ENCODE measurements at places on chromosomes 7 and 10.

- DNase-seq = no peak
Measured at GRCh38 chr10:88523739-88524400, 59.2 kb downstream of the RNLS start.

- DNase-seq = no peak
Measured at GRCh38 chr7:7702826-7703225, 15.6 kb downstream of the RPA3 start.

- DNase-seq = no peak
Measured at GRCh38 chr7:21269021-21269420, 158.9 kb upstream of the SP4 start.

GRCh38 chr7:124073310-124073645, 40.4 kb upstream of the TMEM229A start:
- DNase-seq = no peak

DNA sequence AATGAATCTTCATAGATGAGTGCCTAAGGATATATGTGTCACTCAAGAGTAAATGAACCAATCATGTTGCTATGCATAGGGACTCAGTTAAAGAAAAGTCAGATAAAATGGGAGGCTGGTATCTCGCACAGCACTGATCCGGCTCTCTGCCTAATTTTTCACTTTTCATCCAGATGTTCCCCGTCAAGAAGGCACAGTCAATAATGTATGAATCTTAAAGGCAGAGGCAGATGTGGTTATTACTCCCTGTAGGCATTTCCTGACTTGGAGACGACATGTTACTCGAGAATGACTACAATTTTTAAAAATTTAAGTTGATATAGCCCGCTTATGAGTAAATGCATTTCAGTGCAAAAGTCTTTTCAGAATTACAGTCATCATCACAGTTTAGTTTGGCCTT, 113.6 kb downstream of the TBXAS1 start:
- DNase-seq = no peak

DNA sequence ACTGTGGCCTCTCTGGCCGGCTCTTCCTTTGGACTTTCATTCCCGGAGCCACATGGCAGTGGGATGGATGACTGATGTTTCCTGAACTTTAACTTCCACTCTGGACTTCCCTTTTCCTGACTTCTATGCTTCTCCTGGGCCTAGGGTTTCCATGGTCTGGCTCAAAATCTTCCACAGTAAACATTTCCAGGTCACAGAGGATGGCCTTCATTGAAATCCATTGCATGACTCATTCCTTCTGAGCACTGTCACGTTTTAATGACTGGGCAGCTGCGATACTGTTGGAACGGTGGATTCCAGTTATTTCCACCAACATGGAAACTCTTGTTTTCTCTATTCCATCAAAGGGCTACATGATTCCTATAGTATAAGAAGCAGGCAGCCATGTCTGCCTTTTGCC, 24.4 kb upstream of the ZNF273 start:
- no peak for DNase-seq

GRCh38 chr10:106826716-106827115, 337.8 kb downstream of the SORCS1 start:
- DNase-seq = no peak

DNA sequence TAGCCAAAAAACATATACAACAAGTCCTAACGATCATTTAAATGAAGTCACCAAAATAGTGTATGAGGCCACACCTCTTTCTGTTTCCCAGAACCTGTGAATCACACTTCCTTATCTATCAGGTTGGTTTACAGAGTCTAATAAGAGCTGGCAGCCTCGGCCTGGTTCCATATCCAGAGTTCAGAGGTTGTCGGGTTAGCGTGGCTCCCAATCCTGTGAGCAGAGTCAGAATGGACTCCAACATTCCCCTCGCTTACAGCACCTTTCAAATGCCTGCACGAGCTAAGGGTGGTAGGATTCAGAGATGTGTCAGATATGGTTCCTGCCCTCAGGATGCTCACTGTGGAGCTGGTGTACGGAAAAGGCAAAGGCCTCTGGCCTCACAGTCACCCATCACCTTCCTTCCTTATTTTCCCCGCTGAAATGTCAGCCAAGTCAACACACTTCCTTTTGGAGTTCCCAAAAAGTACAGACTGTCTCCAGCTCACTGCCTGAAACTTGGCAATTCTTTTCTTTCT, 6.0 kb downstream of the IL15RA start:
- DNase-seq = peak; percentile 31

- no peak for DNase-seq
Measured at GRCh38 chr10:114271779-114272167, 32.7 kb downstream of the VWA2 start.

DNA sequence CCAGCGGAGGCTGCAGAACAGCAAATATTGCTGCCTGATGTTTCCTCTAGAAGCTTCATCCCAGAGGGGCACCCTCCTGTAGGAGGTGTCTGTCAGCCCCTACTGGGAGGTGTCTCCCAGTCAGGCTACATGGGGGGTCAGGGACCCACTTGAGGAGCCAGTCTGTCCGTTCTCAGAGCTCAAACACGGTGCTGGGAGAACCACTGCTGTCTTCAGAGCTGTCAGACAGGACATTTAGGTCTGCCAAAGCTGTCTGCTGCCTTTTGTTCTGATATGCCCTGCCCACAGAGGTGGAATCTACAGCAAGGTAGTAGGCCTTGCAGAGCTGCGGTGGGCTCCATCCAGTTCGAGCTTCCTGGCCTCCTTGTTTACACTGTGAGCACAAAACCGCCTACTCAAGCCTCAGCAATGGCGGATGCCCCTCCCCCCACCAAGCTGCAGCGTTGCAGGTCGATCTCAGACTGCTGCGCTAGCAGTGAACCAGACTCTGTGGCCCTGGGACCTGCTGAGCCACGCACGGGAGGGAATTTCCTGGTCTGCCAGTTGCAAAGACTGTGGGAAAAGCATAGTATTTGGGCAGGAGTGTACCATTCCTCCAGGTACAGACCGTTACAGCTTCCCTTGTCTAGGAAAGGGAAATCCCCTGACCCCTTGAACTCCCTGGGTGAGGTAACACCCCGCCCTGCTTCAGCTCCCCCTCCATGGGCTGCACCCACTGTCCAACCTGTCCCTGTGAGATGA, 17.7 kb upstream of the MINDY3 start:
- DNase-seq = no peak

DNA sequence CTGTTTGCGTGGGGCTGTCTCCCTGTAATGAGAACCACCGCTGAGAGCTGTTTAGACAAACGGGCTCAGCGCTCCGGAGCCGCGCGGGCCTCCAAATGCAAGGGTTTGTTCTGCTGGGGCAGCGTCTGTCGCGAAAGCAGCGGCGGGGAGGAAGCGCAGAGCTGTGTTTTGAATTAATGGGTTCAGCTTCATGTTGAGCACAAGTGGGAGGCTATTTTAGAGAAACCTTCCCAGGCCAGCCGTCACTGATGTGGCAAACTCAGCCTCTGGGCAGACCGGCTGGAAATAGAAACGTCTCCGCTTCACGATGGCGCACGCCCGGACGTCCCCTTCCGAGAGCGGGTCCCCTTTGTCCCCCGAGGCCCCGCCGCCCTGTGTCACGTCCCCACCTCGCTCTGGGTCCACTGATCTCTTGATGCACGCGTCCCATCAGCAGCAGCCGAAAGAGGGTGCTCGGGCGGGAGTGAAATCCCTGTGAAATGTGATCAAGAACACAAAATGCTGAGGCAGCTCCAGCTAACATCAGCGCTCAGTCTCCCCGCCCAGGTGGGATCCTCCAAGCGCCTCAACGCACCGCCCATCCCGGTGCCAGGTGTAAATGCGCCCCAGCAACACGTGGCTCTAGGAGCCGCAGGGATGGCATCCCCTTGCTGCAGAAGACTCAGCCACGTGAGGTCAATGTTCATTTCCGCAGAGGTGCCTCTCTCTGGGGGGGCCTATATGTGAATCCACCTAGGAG, 44.9 kb downstream of the BAMBI start:
- no peak for DNase-seq

DNA sequence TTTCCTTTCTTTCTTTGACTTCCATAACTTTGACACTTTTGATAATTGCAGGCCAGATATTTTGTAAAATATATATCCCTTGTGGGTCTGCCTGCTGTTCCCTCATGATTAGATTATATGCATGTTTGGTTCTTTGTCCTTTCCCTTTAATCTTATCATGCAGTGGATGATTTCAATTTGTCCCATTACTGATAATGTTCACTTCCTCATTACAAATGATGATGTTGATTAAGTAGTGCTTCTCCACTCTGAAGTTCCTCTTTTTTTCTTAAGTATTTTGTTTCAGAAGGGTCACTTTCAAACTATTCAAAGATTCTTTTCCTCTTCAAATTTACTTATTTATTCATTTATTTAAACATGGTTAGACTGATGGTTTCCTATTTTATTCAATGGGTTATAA, 898.1 kb downstream of the XPNPEP1 start:
- DNase-seq = no peak

DNA sequence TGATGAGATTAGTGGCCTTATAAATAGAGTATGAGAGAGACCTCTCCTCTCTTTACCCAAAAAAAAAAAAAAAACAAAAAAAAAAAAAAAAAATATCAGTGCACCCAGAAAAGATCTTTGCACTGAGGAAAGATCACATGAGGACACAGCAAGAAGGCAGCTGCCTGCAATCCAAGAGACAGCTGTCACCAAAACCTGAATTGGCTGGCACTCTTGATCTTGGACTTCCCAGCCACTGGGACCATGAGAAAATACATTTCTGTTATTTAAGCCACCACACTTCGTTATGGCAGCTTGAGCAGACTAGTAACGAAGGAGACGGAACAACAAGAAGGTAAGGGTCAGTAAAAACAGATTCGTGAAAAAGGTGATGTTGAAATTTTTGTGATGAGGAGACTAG, 47.0 kb downstream of the TMEM106B start:
- no peak for DNase-seq

GRCh38 chr7:24756545-24757352, 515 bp downstream of the GSDME start:
- DNase-seq = no peak

- no peak for DNase-seq
Measured at GRCh38 chr7:92670204-92670851, 80.1 kb upstream of the FAM133B start.

GRCh38 chr10:43315535-43316207, 48.8 kb upstream of the RASGEF1A start:
- DNase-seq = no peak

- no peak for DNase-seq
Measured at GRCh38 chr10:13990946-13991345, 339.8 kb downstream of the FRMD4A start.

DNA sequence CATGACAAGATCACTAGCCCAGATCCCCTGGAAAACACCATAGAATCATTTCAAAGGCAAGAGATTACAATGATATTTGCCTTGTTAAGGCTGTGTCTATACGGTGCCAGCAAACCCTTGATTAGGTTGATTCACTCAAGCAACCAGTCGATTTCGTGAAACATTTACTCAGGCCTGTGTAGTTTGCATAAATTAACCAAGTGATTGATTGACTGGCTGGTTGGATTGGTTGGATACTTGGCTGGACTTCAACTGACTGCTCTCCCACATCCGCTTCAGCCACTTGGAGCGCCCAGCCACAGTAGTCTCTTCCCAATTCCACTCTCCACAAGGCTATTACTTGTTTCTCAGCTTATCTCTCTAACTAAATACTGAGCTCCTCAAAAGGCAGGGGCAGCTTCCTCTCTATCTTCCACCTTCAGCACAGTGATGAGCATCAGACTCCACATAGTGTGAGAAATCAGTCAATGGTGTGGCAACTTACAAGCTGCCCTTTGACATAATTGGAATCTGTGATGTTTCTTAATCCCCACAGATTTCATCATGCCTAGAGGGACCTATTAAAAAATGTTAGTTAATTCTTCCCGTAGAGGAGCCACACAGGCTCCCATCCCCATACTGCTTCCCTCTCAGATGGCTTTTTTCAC, 217.4 kb downstream of the GRM8 start:
- no peak for DNase-seq

- no peak for DNase-seq
Measured at GRCh38 chr10:83605783-83606630, 533.3 kb upstream of the GHITM start.

DNA sequence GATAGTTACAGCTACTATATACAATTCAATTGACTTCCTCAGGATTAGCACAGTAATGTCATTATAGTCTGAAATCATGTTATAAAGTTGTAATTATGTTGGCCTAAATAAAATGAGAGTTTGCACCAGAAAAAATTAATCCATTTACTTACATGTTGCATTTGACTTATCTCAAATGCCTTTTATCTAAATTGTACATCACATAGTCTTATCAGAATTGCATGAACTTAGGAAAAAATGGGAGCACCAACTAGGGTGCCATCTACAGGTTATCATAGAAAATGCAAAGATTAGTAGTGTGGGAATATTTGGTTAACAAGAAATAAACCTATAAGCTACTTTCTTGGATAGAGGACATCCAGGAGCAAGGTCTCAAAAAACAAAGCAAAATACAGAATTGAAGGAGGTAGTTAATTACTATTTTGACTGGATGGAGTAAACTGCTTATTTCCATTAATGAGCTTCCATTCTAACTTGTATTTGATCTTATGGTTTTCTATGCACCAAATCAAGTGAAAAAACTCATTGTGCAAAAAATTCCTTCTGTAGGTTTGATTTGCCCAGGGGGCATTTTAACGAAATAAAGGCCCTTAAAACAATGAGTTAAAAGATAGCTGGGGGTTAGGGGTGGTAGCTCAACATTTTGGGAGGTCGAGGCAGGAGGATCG, 60.0 kb upstream of the ORC5 start:
- no peak for DNase-seq

- DNase-seq = no peak
Measured at GRCh38 chr7:138918756-138919155, 62.4 kb downstream of the KIAA1549 start.

DNA sequence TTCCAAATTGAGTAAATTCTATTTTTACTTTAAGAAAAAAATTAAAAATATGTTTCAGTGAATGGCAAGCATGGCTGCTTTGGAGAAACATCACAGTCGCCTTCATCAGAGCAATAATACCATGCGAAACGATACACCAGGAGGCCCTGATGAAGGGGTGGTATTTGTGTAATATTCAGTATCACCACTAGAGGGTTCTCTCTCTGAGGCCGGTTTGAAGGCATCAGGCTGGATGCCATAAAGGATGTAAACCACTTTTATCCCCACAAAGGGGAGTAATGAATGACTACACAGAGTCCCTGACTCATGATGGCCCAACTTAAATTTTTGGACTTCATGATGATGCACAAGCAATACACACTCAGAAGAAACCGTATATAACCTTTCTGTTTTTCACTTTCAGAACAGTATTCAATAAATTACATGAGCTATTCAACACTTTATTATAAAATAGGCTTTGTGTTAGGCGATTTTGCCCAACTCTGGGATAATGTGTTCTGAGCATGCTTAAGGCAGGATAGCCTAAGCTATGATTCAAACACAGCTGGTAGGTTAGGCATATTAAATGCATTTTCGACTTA, 95.5 kb downstream of the PPP1R17 start:
- no peak for DNase-seq

Data from CD4-positive, alpha-beta T cell treated with Interleukin-6 at 100 ng/mL for 8 hours (primary cell).